ENCODE measurements at places on chromosomes 13 and 19.

- peak; percentile 73 for DNase-seq
Measured at GRCh38 chr19:14440049-14440448, 6.9 kb downstream of the PKN1 start.

GRCh38 chr13:73369095-73369494 lies 310.3 kb downstream of the KLF5 start:
- no peak for DNase-seq

DNA sequence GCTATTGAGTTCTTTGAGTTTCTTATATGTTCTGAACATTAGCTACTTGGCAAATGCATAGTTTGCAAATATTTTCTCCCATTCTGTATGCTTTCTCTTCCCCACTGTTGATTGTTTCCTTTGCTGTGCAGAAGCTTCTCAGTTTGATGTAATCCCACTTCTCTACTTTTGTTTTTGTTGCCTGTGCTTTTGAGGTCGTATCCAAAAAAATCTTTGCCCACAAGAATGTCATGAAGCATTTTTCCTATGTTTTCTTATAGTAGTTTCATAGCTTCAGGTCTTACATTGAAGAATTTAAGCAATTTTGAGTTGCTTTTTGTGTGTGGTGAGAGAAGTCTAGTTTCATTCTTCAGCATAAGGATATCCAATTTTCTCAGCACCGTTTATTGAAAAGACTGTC lies 536.7 kb upstream of the ARGLU1 start:
- DNase-seq = no peak

DNA sequence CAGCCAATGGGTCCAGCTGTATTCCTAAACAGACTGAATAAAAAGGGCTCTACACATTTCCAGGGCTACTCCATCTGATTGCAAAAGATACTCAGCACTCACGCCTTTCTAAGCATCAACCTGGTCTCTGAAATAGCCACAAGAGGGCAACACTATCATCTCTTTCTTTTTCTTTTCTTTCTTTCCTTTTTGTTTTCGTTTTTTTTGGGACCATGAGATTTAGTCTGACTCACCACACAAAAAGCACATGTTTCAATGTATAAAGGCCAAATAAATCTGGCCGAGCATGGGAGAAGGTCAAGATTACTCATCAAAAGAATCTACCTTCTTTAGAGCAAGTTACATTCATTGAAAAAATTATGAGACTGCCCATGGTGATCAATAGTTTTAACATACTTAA lies 805.6 kb upstream of the ARGLU1 start:
- DNase-seq = no peak

GRCh38 chr13:102586615-102587014 lies 10.2 kb upstream of the TPP2 start:
- no peak for DNase-seq

DNA sequence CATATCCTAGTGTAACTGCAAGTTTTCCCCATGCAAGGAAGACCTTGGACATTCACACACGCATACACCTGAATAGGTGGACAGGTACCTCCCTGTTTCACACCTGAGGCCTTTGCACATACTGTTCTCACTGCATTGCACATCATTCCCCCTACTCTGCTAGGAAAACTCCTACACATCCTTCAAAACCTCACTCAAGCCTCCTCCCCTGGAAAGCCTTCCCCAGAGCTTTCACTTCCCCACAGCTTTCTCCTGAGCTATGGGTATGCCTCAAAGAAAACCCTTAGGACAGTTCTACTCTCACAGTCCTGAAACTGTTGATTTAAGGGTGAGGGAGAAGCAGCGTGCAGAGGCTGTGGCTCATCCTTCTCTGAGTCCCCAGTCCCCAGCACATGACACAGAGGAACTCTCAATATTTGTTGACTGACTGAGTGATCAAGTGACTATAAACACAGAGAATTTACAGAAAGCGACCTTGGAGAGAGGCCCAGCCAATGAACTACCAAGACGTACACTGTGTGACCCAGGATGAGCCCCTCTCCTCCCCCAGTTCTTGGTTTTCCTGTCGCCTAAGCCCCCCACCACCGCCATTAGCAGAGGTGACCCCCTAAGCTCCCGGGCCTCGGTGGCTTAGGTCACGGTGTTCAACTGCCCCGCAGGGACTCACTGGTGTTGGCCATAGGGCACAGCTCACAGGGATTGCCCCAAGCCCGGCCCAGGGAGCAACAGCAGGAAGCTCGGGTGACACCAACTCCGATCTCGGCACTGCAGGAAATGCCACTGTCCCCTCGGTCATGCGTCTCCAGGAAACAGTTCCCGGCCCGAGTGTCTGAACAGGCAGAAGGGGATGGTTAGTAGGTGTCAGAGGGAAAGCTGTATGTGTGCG lies 40.6 kb downstream of the FBN3 start:
- DNase-seq = no peak

GRCh38 chr13:45576466-45576865 lies 39.1 kb downstream of the ERICH6B start:
- no peak for DNase-seq

DNA sequence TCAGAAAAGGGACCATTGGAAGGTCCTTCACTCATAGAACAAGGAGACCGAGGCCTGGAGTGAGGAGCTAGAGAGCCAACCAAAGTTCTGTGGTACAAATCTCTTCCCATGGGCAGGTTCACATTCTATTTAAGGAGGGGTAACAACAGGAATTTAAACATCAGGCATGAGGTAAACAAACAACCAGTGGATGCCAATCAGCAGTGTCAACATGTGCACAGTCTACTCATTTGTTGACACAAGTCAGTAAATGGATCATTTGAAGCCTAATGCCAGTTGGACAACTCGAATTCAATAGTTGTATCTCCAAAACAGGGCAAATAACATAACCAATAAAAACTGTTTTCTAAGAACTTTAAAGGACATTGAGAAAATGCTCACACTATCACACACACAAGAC lies 6.3 kb upstream of the DOCK9 start:
- DNase-seq = no peak

GRCh38 chr13:70829748-70830147 lies 721.5 kb upstream of the KLHL1 start:
- DNase-seq = no peak

DNA sequence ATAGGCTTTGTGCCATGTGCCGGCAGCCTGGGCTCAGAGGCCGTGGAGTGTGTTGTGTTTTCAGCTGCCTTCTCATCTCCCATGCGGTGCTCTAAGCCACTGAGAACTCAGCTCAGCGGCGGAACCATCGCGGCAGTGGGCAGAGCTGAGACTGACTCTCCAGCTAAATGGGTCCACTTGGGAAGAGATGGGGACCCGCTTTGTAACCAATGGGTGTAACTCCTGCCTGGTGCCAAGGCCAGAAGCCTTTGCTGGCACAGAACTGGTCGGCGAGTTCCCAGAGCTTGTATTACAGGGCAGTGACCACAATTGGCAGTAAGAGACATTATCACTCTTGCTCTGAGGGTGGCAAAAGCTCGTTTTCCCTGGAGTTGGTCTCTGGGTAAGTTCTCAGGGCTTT lies 183.0 kb downstream of the STK24 start:
- DNase-seq = no peak

- DNase-seq = no peak
Measured at GRCh38 chr19:12779162-12779993, 4.0 kb upstream of the HOOK2 start.

DNA sequence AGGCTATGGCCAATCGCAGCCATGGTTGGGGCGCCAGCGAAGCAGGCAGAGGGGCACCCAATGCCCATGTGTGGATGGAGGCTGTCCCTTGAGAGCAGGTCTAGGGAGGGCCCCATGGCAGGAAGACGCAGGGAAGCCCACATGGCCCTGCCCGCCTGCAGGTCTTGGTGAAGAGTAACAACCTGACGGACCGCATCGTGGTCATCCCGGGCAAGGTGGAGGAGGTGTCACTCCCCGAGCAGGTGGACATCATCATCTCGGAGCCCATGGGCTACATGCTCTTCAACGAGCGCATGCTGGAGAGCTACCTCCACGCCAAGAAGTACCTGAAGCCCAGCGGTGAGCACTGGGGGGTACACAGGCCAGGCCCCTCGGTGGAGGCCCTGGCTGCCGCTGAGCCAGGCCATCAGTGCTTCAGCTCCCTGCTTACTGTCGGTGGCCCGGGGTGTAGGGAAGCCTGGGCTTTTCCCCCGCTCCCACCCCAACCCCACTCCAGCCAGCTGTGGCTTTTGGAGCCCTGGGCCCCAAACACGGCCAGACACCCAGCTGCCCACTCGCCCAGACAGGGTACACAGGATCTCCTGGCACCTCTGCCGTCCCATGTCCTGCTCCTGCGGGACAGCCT lies 14.6 kb downstream of the YIPF2 start:
- no peak for DNase-seq

GRCh38 chr19:5645409-5645808 lies 22.5 kb downstream of the SAFB start:
- no peak for DNase-seq

- no peak for DNase-seq
Measured at GRCh38 chr13:104289400-104289799, 1223.2 kb upstream of the SLC10A2 start.

DNA sequence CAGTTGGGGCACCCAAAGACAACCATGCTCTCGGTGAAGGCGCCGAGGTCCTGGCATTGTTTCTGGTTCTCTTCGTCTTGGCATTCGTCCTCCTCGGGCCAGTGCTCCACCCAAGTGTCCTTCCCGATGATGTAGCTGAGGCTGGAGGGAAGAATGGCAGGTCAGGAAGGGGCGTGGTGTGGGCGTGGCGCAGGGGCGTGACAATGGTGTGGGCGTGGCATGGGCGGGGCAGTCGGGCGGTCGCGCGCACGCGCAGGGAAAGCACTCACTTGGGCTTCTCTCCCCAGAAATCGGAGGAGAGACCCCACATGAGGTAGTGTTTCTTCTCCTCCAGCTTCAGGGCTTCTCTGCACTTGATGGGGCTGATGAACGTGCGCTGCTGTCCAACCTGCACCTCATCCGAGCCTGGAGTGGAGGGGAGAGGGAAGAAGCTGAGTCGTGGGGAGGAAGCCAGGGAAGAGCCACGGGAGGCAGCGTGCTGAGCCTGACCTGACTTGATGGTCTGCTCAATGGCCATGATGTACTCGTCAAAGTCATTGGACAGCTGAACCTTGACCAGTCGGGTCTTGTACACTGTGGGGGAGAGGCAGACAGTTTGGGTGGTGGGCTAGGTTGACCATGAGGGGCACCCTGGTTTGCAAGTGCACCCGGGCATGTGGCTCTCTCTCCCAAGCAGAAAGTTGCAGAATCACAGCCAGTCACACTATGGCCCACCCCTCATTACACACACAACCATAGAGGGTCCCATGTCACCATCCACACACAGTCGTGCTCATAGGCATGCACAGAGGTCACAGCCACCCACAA lies 8.1 kb upstream of the TNFSF14 start:
- peak; percentile 42 for DNase-seq

GRCh38 chr19:10270180-10270615 lies 722 bp upstream of the ICAM1 start:
- DNase-seq = no peak

DNA sequence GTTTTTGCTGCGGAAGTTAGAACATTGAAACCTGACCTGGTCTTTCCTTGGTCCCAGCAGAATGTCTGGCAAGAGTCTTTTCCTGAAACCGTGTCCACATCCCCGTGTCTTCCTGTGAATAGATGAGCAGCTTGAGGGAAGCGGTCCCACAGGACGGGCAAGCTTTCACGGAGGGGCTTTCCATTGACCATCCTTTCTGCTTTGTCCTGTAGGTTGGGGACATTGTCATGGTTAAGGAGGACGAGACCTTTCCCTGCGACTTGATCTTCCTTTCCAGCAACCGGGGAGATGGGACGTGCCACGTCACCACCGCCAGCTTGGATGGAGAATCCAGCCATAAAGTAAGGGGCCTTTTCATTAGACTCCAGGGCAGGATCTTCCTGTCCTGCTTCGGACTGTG lies 126.0 kb downstream of the ATP11A start:
- DNase-seq = no peak

GRCh38 chr13:26498656-26499601 lies 58.6 kb upstream of the WASF3 start:
- DNase-seq = no peak

GRCh38 chr19:38826856-38827551 lies 4.6 kb downstream of the ECH1 start:
- DNase-seq = no peak

DNA sequence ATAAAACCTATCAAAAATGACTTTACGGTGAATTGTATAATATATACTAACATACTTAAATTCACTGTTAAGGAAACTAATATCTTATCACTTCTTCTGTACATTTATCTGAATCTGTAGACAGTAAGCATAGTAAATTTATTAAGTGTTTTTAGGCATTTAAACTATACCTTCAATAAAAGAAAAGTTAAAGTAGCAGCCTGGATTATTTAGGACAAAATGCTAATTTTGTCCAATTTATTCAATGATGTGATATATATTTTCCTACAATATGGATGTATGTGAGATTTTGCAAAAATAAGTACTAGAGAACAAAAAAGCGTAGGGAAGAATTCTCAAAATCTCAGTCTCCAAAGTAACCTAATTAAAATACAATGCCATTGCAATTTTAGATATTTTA lies 299.9 kb downstream of the GPC5 start:
- no peak for DNase-seq

GRCh38 chr13:66665991-66666390 lies 564.1 kb downstream of the PCDH9 start:
- DNase-seq = no peak

DNA sequence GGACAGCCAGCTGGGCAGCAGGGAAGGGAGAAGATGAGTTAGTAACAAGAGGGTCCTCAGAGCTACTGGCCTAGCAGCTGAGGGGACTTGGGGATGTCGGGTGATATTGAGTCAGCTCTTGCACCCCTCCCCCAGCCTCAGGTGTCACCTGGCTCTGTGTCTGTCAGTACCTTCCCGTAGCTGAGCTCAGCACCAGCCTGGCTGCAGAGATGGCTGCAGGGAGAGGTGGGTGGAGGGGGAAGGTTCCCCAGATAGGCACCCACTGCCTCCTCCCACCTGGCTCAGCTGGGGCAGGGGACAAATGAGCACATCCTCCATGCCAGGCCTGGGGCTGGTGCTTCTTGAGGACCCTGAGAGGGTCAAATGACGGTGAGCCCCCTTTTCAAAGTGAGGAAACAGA lies 6.8 kb upstream of the KPTN start:
- DNase-seq = no peak

- DNase-seq = no peak
Measured at GRCh38 chr13:100338275-100338674, 249.4 kb downstream of the PCCA start.

GRCh38 chr13:31963631-31964030 lies 67.9 kb upstream of the FRY start:
- no peak for DNase-seq

DNA sequence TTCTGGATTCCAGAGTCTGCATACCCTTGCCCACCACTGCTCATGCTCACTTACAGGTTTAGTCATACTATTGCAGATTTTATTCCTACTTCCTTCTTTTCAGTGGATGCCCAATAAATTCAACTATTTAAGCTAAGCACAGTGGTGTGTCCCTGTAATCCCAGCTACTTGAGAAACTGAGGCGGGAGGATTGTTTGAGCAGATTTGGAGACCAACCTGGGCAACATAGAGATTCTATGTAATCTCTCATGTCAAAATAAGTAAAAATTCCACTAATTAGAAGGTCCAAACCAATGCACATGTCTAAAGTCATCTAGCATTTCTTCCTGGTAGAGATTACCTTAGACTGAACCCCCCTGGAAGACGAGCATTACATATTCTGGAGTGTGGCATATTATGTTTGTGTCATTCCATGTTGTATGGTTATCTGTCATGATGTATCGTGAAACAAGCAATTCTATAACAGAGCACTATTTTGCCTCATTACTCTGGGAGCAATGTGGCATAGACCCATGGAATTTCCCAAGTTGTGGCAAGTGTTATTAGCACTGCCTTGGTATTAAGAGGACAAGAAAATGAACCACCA lies 8.3 kb downstream of the HMGB1 start:
- no peak for DNase-seq

GRCh38 chr13:31081316-31081715 lies 80.4 kb downstream of the HSPH1 start:
- DNase-seq = no peak

- DNase-seq = no peak
Measured at GRCh38 chr13:86848716-86849115, 822.5 kb upstream of the SLITRK5 start.

Data from activated naive CD4-positive, alpha-beta T cell treated with anti-CD3 and anti-CD28 coated beads, Interleukin-2, amount 50 U/mL, for 16 hours (primary cell).